ENCODE measurements at places on chromosomes 4 and X. TPM values are rescaled to one million over a fixed set of nuclear protein-coding genes. Genes with fewer than 3 reads are reported as not detected.
A peak's percentile ranks its signal among the peaks of the same experiment; 100 is the strongest.

GRCh38 chrX:14003876-14004425, 25.7 kb downstream of the GEMIN8 start:
- DNase-seq, result no peak
- no peaks in the 10 kb centered on the region for H3K4me1 ChIP-seq
- H3K27me3 ChIP-seq, result no peaks in the 10 kb centered on the region
- H3K27ac ChIP-seq, result no peak overlapping the region

DNA sequence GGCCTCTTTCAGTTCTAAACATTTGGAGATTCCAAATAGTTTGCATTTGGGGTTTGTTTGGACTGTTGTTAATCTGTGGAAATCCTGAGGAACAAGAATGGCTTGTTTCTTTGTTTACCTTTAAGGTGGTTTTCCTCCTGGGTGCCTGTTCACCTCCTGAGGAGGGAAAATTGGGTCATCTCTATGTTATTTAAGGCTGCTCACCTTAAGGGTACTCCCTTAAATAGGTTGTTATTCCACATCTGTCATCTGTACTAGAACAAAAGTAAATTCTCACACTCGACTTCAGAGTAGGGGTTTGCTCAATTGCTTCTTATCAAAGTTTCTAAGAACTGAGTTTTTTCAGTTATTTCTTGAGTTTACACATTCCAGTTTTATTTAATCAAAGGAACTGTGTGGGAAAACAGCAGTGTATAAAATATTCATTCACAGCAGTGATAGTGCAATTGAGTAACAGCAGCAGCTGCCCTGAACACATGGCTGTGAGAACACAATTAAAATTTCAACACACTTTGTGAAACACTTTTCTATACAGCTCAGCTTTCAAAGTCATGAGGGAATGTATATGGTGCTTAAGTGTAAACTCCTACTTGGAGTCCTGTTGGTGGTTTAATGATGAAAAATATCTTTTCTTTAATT, 238.5 kb upstream of the PGRMC2 start:
- peaks cover 3% of the 10 kb centered on the region for H3K27me3 ChIP-seq
- DNase-seq, result no peak
- H3K27ac ChIP-seq, result no peak overlapping the region
- no peak overlapping the region for H3K4me3 ChIP-seq
- H3K36me3 ChIP-seq, result no peaks in the 10 kb centered on the region

GRCh38 chrX:47360423-47361179, 9.8 kb upstream of the ZNF157 start:
- no peak overlapping the region for H3K4me3 ChIP-seq
- DNase-seq, result no peak
- H3K36me3 ChIP-seq, result no peaks in the 10 kb centered on the region

Gene SHISA3
- total RNA-seq, result 0.27 TPM

GRCh38 chrX:6187256-6187655, 41.4 kb downstream of the NLGN4X start:
- H3K4me1 ChIP-seq, result no peaks in the 10 kb centered on the region
- H3K36me3 ChIP-seq, result no peaks in the 10 kb centered on the region
- no peak overlapping the region for H3K27ac ChIP-seq
- DNase-seq, result no peak

DNA sequence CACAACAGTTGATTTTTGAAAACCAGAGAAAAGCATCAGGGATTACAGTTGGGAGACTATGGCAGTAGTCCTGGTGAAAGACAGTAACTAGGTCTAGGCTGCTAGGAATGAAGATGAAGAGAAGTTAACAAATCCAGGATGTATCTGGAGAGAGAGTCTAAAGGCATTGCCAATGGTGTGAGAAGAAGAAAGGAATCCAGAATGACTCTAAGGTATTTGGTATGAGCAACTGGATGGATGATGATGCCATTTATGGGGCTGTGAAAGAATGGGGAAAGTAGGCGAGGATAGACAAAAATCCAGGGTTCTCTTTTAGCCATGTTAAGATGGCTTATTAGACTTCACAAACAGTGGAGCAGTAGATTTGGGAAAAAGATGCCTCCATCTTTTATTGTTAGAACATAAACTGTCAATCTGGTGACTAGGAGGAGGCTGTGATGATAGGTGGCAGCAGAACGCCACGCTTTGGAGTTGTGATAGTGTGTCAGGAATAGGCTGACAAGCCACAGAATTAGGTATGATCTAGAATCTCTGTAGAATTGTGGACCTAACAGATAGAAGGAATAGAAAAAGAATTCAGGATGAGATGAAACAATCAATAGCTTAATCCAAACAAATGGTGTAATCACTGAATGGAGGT, 27.3 kb upstream of the JADE1 start:
- no peaks in the 10 kb centered on the region for H3K4me1 ChIP-seq
- DNase-seq, result peak; percentile 61
- peaks cover 2% of the 10 kb centered on the region for H3K27me3 ChIP-seq
- no peaks in the 10 kb centered on the region for H3K36me3 ChIP-seq
- no peak overlapping the region for H3K27ac ChIP-seq

Gene SPANXD
- total RNA-seq, result not detected

DNA sequence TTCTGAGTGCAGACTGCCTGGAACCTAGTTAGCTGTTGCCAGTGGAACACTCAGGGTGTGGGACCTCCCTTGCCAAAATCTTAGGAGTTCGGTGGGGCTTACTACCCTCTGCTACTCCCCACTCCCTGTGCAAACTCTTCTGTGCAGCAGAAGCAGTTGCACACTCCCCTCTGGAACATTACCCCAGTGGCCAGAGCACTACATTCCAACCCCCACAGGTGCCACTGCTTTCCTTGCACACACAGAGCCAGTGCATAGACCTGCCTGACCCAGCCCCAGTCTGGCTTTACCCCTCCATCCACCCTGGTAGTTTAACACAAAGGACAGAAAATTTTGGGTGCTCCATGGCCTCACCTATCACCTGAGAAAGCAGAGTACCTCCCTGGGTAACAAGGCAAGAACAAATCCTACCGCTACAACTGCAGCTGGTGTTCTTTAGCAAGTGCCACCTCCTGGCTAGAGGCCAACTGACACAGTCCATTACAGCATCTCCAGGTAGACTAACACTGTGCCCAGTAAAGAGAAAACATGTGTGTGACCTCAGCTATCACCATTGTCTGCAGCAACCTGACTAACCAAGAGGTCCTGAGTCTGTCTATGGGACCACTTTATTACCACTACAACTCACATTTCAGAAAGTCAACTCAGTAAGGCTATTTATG, 11.5 kb upstream of the RASSF6 start:
- peaks cover 15% of the 10 kb centered on the region for H3K27me3 ChIP-seq
- H3K36me3 ChIP-seq, result no peaks in the 10 kb centered on the region
- H3K4me3 ChIP-seq, result no peak overlapping the region
- H3K27ac ChIP-seq, result no peak overlapping the region
- no peak for DNase-seq

GRCh38 chr4:170068438-170069128, 21.2 kb downstream of the AADAT start:
- no peak for DNase-seq
- peaks cover 4% of the 10 kb centered on the region for H3K27me3 ChIP-seq
- no peaks in the 10 kb centered on the region for H3K36me3 ChIP-seq
- no peaks in the 10 kb centered on the region for H3K4me1 ChIP-seq

Gene ART3
- not detected for total RNA-seq

Gene RWDD4
- total RNA-seq, result 19.8 TPM

DNA sequence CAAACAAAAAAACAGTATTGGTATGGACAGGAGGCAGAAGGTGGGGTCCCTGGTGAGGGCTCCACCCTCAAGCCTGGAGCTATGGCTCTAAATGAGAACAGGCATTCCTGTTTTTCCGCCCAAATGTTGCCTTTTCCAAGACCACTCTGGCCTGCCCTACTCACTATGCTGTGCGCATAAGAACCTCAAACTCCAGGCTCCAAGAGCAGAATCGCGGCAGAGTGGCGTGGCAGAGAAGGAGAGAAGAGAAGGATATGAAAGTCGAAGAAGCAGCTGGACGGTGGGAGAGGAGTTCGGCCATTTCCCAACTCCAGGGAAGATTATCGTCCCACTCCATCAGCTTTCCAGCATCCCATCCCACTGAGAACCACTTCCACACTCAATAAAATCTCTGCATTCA, 207.8 kb downstream of the FAT4 start:
- no peak for DNase-seq
- no peaks in the 10 kb centered on the region for H3K4me1 ChIP-seq
- H3K4me3 ChIP-seq, result no peak overlapping the region
- no peaks in the 10 kb centered on the region for H3K27me3 ChIP-seq
- no peaks in the 10 kb centered on the region for H3K36me3 ChIP-seq

DNA sequence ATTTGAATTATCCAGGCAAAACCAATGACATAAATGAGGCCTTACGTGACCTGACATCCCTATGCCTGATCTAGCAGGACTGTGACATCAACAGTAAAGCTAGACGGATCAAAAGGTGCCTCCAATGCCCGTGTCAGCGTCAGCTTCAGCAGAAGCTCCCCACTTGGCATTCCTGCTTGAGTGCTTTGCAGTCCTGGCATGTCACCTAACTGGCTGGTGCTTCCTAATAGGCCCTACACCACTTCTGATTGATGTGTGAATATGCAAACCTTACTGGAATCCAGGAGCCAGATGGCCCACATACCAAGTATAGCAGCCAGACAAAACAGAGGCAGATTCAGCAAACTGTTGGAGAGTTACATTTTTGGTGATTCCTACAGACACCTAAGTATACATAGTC, 224.2 kb downstream of the DMD start:
- H3K36me3 ChIP-seq, result no peaks in the 10 kb centered on the region
- H3K27me3 ChIP-seq, result no peaks in the 10 kb centered on the region
- no peaks in the 10 kb centered on the region for H3K4me1 ChIP-seq
- no peak overlapping the region for H3K4me3 ChIP-seq
- no peak for DNase-seq

Gene ANXA3
- total RNA-seq, result not detected

GRCh38 chr4:8727546-8728510, 135.3 kb downstream of the CPZ start:
- no peak overlapping the region for H3K4me3 ChIP-seq
- H3K27me3 ChIP-seq, result no peaks in the 10 kb centered on the region
- no peaks in the 10 kb centered on the region for H3K4me1 ChIP-seq
- DNase-seq, result no peak

GRCh38 chrX:63530654-63531053, 179.5 kb upstream of the SPIN4 start:
- H3K27me3 ChIP-seq, result no peaks in the 10 kb centered on the region
- no peaks in the 10 kb centered on the region for H3K4me1 ChIP-seq
- peaks cover 32% of the 10 kb centered on the region for H3K36me3 ChIP-seq
- no peak for DNase-seq
- H3K27ac ChIP-seq, result no peak overlapping the region

- no peak overlapping the region for H3K27ac ChIP-seq
- H3K27me3 ChIP-seq, result no peaks in the 10 kb centered on the region
- no peak for DNase-seq
- H3K36me3 ChIP-seq, result peaks cover 2% of the 10 kb centered on the region
Measured at GRCh38 chr4:9988363-9988749, 32.9 kb downstream of the SLC2A9 start.

- H3K4me3 ChIP-seq, result peak within 1 kb of the TSS; percentile 80
- peaks cover 6% of the 10 kb centered on the region for H3K36me3 ChIP-seq
- peak; percentile 89 for DNase-seq
- H3K27me3 ChIP-seq, result no peaks in the 10 kb centered on the region
- peaks cover 22% of the 10 kb centered on the region for H3K4me1 ChIP-seq
Measured at GRCh38 chrX:41084893-41085511, at the start of gene USP9X. TSS of gene USP9X (plus strand) at chrX:41085445. CDS start at chrX:41123629, 38,184 bp downstream.

Gene KCNIP4
- total RNA-seq, result not detected

Gene IL3RA
- total RNA-seq, result 1.2 TPM

DNA sequence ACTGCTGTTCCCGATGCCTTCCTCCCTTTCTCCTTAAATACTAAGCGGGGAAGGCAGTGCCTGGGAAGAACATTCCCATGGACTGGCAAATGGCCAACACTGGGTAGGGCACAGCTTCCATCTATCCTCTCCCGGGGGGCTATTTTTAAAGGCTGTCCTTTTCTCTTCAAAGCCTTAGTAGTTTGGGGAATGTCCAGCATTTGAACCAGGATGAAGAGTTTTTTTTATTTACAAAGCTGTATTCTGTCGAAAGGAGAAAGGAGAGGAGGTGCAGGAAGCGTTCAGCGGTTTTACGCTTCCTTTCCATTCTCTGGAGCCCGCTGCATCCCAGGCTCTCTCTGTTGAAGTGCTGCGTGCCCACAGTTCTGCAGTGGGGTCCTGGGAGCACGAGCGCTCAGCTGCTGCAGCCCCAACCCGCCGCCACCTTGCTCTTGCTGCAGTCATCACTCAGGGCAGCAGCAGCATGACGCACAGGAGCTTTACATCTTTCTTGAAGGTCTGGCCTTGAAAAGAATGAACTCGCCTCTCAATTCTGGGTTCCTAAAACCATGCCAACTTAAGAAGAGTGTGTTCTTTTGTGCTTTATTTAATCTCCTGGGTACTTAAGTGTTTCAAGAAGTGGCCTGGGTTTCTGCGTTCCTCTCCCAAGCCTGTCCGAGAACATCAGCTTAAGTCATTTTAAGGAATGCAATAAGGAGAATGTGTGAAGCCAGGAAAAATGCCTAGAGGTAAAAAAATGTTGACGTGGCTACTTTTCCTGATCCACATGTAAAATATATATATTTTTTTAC, 427.2 kb downstream of the MAPK10 start:
- no peaks in the 10 kb centered on the region for H3K4me1 ChIP-seq
- H3K36me3 ChIP-seq, result no peaks in the 10 kb centered on the region
- H3K27me3 ChIP-seq, result peaks cover 4% of the 10 kb centered on the region
- H3K27ac ChIP-seq, result no peak overlapping the region
- no peak for DNase-seq

DNA sequence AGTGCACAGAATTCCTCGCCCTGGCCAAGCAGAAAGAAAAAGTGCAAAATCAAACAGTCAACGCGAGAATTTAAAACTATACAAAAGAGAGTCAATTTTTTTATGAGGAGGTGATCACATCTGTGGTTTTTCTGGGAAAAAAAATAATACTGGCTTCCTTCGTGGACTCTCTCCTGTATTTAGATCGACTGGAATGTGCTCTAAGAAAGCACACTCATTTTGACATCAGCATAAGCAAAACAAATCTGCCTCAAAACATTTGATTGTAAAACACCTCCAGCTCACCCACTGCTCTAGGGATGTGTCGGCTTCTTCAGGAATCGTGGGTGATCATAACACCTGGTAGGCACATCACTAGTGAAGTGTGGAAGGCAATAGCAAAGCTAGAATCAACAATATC, 417.4 kb upstream of the FAT1 start:
- no peaks in the 10 kb centered on the region for H3K4me1 ChIP-seq
- no peak overlapping the region for H3K4me3 ChIP-seq
- DNase-seq, result no peak
- no peak overlapping the region for H3K27ac ChIP-seq

DNA sequence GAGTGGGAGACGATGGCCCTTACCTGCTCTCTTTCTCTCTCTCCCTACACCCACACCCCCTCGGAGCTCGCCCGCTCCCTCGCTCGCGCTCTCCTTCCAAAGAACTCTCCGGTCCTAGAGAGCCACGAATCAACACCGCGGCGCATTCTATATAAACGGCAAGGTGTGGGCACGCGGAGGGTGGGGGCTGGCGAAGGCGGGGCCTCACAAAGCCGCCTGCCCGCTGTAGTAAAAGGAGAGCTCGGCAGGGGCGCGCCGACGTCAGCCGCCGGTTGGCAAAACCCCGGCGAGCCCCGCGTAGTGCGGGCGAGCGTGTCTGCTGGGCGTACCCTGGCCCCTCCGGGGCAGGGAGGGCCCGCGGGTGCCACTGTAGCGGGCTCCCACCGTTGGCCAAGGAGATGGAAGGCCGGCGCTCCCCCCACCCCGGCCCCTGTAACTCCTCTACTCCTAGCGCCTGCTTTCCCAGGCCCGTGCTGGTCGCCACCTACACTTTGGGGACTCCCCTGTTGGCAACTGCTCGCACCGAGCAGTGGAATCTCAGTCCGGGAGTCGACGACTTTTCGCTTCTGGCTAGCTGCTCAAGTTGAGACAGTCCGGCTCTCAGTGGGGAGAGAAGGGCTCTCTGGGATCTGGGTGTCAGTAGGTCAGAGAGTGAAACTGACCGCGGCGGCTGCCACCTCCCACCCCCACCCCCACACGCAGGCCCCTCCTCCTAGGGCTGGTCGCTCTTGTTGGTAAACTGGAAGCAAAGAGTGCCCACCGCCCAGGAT, 325.5 kb upstream of the F9 start:
- H3K4me3 ChIP-seq, result no peak overlapping the region
- H3K27me3 ChIP-seq, result peaks cover 16% of the 10 kb centered on the region
- no peak overlapping the region for H3K27ac ChIP-seq

Measured in activated CD4-positive, alpha-beta memory T cell treated with anti-CD3 and anti-CD28 coated beads for 36 hours (primary cell).